Esophagus muscularis mucosa (tissue), 4 donors: ENCODE measurements at places on chromosomes 7 and 10. TPM values are rescaled to one million over a fixed set of nuclear protein-coding genes. Genes with fewer than 3 reads are reported as not detected.
A peak's percentile ranks its signal among the peaks of the same experiment; 100 is the strongest.

DNA sequence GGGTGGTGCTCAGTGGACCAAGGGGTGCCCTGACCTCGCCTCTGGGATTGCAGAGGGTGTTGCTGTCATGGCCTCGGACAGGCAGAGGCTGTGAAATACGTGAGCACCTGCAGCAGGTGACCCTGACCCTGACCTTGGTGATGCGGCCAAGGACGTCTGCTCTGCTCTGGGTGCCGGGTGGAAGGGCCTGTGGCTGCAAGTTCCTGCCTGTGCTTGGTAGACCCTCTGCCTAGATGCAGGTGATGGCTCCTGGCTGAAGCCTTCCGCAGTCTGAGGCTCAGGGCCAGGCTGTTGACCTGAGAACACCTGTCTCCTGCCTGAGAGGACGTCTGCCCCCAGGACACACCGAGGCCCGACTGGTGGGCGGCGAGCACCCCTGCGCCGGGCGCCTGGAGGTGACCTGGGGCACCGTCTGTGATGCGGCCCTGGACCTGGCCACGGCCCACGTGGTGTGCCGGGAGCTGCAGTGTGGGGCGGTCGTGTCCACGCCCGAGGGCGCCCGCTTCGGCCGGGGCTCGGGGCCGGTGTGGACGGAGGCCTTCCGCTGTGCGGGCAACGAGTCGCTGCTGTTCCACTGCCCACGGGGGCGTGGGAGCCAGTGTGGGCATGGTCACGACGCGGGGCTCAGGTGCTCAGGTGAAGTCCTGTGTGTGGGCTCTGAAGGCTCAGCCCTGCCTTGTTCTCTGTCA is 4.4 kb downstream of the SCART1 start:
- H3K27me3 ChIP-seq: no peaks in the 10 kb centered on the region
- no peak overlapping the region for H3K27ac ChIP-seq
- no peaks in the 10 kb centered on the region for H3K4me1 ChIP-seq

The CALHM3 gene
- not detected for total RNA-seq

The CYP2C18 gene
- total RNA-seq: not detected

The CALN1 gene
- not detected for total RNA-seq

The TMEM213 gene
- total RNA-seq: not detected

GRCh38 chr10:110011681-110012080 is 3.9 kb downstream of the ADD3 start:
- H3K4me3 ChIP-seq: no peak overlapping the region
- peaks cover 3% of the 10 kb centered on the region for H3K27me3 ChIP-seq
- H3K4me1 ChIP-seq: peaks cover 51% of the 10 kb centered on the region
- no peak overlapping the region for H3K27ac ChIP-seq
- DNase-seq: no peak
- no peaks in the 10 kb centered on the region for H3K36me3 ChIP-seq

The WASHC2C gene
- 39.0 TPM for total RNA-seq

DNA sequence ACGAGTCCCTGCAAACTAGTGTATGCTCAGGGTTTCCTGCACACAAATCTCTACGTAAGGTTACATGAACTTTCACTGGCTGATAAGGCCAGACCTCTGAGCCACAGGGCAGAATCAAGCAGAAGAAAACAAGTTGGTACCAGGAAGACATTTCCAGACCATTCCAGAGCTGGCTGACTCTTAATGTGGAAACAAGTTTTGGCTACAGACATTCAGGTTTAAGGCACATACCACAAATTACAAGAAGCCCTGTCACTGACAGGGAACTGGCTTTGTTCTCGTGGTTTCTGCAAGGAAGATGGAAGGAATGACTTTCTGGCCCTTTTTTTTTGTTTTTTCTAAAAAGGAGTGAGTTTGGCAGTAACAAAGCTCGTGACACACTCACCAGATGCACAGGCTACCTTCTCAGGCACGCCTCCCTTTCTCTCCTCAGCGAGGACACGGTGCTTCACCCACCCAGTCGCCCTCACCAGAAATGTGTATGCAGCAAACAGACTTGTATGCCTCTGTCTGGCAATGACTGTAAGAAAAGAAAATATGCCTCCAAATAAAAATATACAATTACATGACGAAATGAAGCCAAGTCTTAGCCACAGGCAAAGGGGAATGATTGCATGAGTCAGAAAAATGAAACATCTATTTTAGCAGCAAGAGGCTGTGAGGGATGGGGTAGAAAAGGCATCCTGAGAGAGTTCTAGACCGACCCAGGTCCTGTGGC is 22.6 kb downstream of the PLAC9 start:
- H3K4me1 ChIP-seq: peaks cover 58% of the 10 kb centered on the region
- H3K36me3 ChIP-seq: peaks cover 9% of the 10 kb centered on the region
- DNase-seq: no peak

The EPO gene
- not detected for total RNA-seq

DNA sequence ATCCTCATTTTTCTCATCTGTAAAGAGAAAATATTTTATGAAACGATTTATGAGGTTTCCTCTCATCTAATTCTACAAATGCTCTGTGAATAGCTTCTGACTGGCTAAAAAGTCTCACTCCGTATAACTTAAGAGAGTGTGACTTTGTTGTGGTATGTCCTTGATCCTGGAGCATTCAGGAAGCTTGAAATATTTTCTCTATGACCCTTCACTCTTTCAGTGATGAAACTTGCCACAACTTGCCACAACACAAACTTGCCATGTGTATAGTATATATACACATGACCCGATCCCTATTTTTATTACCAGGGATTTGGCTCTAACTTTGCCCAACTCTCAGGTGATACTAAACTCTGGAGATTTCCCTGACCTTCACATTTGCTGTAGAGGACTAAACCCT is 74.1 kb downstream of the TES start:
- H3K4me3 ChIP-seq: no peak overlapping the region
- no peaks in the 10 kb centered on the region for H3K4me1 ChIP-seq
- H3K36me3 ChIP-seq: no peaks in the 10 kb centered on the region
- DNase-seq: no peak
- H3K27me3 ChIP-seq: no peaks in the 10 kb centered on the region

DNA sequence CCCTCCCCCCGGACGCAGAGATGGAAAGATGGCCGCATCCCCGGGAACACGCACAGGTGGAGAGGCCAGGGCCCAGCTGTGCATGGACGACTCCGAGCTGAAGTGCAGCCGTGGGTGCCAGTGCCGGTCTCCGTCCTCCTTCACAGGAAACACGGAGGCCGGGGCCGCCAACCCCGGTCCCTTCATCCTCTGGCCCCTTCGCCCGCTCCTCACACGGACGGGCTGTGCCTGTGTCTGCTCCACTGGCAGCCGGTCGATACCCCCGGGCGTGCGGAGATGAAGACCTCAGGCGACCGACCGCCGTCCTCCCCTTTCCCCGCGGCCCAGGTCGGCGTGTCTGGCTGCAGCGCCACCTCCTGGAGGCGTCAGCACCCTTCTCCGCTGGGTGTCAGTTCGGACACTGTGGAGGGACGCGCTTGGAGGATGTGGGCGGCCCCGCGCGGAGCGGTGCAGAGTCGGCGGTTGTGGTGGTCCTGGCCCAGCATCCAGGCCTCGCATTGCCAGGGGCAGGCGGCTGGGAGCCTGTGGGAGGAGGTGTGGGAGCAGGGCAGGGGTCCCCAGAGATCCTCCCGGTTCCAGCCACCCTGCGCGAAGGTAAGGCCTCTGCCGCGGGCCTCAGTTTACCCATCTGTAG is 9.9 kb downstream of the ZNF511 start:
- H3K27ac ChIP-seq: no peak overlapping the region
- H3K27me3 ChIP-seq: no peaks in the 10 kb centered on the region
- peak overlapping the region; percentile 44 for H3K4me3 ChIP-seq

- peaks cover 3% of the 10 kb centered on the region for H3K27me3 ChIP-seq
- no peaks in the 10 kb centered on the region for H3K36me3 ChIP-seq
- H3K4me1 ChIP-seq: no peaks in the 10 kb centered on the region
- no peak overlapping the region for H3K4me3 ChIP-seq
These were observed 69.6 kb upstream of the GRM8 start for GRCh38 chr7:127322351-127322750.

DNA sequence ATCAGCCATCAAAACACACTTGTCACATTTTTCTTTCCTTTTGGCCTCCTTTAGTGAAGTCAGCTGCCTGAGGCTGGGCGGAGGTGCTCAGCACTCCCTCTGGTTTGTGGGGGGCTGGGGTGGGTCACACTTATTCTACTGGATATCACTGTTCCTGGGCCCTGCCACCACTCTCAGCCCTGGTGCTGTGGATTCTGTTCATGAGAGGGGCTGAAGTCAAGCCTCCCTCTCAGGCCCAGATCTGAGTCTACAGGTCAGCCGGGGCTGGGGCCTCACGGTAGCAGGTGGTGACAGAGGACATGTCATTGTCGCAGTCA is 180.8 kb upstream of the TNS3 start:
- H3K36me3 ChIP-seq: no peaks in the 10 kb centered on the region
- no peaks in the 10 kb centered on the region for H3K27me3 ChIP-seq
- H3K4me3 ChIP-seq: no peak overlapping the region
- H3K27ac ChIP-seq: no peak overlapping the region

The UNC5B gene
- 2.1 TPM for total RNA-seq

DNA sequence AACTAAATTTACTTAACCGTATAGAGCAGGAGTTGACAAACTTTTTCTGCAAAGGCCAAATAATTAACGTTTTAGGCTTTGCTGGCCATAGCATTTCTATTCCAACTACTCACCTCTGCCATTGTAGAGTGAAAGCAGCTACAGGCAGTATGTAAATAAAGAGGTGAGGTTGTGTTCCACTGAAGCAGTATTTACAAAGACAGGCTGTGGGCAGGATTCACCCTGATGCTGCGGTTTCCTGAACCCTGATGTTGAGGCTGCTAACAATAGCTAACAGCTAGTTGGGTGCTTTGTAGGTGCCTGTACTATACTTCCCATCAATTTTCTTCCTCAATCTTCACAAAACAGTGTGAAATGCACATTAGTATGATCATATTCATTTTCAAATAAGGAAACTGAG is 47.0 kb upstream of the LAMB1 start:
- peaks cover 9% of the 10 kb centered on the region for H3K4me1 ChIP-seq
- H3K36me3 ChIP-seq: no peaks in the 10 kb centered on the region
- no peak for DNase-seq
- no peaks in the 10 kb centered on the region for H3K27me3 ChIP-seq

The PLEKHS1 gene
- total RNA-seq: not detected

The CLDN4 gene
- total RNA-seq: 0.71 TPM

DNA sequence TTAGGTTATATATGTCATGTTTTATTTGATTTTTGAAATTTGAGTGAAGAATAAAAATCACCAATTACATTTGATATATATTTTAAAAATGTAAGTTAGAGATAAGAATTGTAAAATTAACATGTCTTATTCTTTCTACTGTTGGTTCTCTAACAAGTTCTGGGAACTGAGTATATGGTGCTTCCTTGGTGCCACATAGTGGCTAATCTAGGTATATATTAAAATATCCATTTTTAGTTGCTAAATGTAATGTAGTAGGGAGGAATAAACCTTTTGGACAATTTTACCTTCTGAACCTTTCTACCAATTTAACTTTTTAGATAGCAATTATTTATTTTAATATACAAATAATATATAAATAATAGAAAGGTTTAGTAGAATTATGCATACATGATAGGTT is 17.5 kb downstream of the CFAP69 start:
- H3K27me3 ChIP-seq: no peaks in the 10 kb centered on the region
- no peak overlapping the region for H3K27ac ChIP-seq
- H3K4me3 ChIP-seq: no peak overlapping the region
- no peaks in the 10 kb centered on the region for H3K4me1 ChIP-seq
- no peaks in the 10 kb centered on the region for H3K36me3 ChIP-seq
- no peak for DNase-seq

GRCh38 chr7:15280078-15280733 is 281.6 kb downstream of the AGMO start:
- no peaks in the 10 kb centered on the region for H3K27me3 ChIP-seq
- no peaks in the 10 kb centered on the region for H3K36me3 ChIP-seq
- DNase-seq: no peak
- no peaks in the 10 kb centered on the region for H3K4me1 ChIP-seq

DNA sequence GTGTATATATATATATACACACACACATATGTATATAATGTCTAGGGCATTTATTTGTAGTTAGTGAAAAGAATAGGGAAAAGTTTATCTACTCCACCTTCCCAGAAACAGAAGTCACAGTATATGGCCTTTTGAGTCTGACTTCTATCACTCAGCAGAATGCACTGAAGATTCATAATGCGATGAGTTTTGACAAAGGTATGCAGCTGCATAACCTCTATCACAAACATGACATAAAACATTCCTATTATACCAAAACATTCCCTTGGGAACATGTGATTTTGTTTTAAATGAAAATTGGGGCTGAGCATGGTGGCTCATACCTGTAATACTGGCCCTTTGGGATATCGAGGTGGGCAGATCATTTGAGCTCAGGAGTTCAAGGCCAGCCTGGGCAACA is 137.3 kb upstream of the EEPD1 start:
- no peak overlapping the region for H3K4me3 ChIP-seq
- no peak for DNase-seq
- H3K27ac ChIP-seq: no peak overlapping the region
- no peaks in the 10 kb centered on the region for H3K27me3 ChIP-seq
- H3K4me1 ChIP-seq: peaks cover 12% of the 10 kb centered on the region

GRCh38 chr7:117673839-117674238 is 194.0 kb downstream of the CFTR start:
- no peak overlapping the region for H3K4me3 ChIP-seq
- H3K27me3 ChIP-seq: no peaks in the 10 kb centered on the region
- no peak for DNase-seq
- H3K36me3 ChIP-seq: no peaks in the 10 kb centered on the region
- no peaks in the 10 kb centered on the region for H3K4me1 ChIP-seq
- no peak overlapping the region for H3K27ac ChIP-seq
